ENCODE measurements at places on chromosomes 16 and 17.

DNA sequence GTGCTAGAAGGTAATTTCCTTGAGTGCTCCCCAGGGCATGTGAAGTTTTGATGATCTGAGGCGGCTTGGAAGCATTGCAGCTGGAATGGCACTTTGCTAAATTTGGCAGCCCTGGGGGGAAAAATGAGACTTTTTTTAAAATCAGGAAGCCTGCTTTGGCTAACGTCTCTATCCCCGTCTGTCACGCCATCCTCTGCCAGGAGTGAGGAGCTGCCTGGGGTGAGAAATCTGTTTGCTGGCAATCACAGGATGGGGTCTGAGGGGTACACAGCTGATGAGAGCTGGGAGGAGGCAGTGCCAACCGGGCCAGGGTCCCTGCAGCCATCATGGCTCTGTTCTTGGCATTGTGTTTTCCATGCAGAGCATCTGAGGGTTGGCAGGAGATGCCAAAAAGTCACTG lies 2.0 kb downstream of the ABCC12 start:
- DNase-seq = no peak

- no peak for DNase-seq
These were observed 141.1 kb upstream of the NOL11 start for GRCh38 chr17:67576471-67577115.

GRCh38 chr17:31250229-31250628 lies 46.8 kb downstream of the OMG start:
- no peak for DNase-seq

- DNase-seq = no peak
These were observed 918 bp upstream of the NLRC3 start for GRCh38 chr16:3578121-3578520.

DNA sequence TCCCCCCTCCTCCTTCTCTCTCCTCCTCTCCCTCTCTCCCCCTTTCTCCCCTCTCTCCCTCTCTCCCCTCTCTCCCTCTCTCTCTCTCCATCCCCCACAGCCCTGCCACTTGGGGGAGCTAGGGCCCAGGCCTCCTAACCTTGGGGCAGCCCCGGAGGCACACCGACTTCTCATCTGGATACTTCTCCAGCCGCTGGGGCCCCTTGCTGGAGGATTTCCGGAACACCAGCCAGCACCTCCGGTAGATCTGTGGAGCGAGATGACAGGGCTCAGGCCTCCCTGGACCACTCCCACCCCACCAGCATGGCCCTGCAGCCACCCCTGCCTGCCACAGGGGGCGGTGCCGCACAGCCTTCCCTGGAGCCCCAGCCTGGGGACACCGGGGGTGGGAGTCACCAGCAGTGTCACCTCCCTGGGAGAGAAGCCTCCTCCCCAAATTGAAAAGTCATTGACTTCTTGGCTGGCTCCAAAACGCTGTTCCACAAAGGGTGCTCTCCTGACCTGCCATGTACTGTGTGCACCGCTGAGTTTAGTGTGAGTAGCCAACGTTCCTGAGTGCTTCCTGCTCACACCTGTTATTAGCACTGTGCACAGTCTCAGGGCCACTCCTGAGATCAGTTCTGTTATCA lies 10.5 kb downstream of the DOK4 start:
- peak; percentile 47 for DNase-seq

- DNase-seq = no peak
These were observed 7.6 kb downstream of the TBX2 start for GRCh38 chr17:61406971-61407911.

GRCh38 chr17:70767102-70767701 lies 597.9 kb downstream of the KCNJ2 start:
- DNase-seq = peak; percentile 24

DNA sequence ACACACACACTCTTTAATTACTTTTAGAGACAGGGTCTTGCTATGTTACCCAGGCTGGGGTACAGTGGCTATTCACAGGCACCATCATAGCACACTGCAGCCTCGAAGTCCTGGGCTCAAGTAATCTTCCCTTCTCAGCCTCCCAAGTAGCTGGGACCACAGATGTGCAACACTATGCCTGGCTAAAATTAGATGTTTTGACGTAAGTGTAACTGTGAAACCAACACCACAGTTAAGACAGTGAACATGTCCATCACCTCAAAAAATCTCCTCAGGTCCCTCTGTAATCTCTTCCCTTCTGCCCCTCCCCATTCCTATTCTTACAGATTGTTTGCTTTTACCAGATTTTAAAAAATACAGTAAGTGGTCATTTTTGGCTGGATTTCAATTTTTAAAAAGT lies 66.7 kb downstream of the RPGRIP1L start:
- no peak for DNase-seq

DNA sequence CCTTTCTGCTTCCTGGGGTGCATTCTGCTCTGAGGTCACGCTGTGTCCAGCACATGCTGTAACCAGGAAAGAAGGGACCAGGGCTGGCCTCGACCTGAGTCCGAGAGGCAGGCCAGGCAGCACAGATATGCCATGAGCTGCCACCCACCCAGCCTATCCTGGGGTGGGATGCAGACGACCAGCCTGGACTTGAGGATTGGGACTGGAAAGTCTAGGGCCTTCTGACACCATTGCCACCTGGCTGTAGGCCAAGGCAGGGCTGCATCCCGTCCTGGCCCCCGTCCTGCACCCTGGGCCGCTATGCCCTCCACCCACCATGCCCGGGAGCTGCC lies 14.3 kb downstream of the ENGASE start:
- no peak for DNase-seq

- no peak for DNase-seq
These were observed 3.9 kb downstream of the GLIS2 start for GRCh38 chr16:4319454-4320421.

- no peak for DNase-seq
These were observed 187.7 kb downstream of the CCDC182 start for GRCh38 chr17:57557416-57557815.

DNA sequence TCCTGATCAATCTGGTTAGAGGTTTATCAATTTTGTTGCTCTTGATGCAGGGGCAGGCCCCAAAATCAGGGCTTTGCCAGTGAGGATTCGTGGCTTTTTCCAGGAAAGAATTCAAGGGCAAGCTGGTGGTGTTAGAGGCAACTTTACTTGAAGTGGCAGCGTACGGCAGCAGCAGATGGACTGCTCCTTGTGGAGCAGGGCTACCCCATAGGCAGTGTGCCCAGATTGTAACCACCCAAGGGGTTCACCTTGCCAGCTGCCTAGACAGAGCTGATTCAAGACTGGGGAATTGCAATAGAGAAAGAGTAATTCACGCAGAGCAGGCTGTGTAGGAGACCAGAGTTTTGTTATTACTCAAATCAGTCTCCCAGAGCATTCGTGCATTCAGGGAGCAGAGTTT lies 16.7 kb downstream of the DRC7 start:
- no peak for DNase-seq

DNA sequence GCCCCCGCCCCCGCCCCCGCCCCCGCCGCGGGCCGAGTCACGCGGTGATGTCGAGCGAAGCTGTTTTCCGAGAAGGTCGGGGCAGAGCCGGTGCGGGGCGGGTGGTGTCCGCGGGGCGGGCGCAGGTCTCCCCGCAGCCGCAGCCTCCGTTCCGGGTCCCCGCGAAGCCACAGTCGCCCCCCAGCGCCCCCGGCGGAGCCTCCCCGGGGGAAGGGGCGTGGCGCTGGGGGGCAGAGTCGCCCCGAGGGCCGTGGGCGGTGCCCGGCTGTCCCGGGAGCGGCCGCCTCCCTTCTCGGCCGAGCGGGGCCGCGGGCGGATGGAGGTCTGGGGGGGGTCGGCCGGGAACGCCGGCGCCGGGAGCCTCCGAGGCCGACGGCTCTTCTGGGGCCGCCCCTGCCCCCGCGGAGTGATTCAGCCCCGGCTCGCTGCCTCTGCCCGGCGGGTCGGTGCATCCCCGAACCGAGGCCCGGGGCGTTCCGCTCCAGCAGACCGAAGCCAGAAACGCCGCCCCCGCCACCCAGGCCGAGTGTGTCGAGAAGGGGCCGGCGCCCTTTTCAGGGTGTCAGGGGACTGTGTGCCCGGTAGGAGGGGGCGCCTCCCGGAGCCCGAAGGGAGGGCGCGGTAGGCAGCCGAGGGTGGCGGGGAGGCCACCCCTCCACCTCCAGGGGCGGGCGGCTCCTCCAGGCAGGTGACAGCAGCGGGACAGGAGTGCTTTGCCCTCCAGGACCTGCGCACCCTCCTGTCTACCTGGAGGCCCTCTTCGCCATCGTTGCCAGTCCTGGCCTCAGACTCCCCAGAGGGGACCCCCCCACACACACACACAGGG lies 1.7 kb downstream of the METRNL start:
- peak; percentile 24 for DNase-seq

GRCh38 chr16:85086347-85087291 lies 25.7 kb downstream of the CIBAR2 start:
- DNase-seq = peak; percentile 88

DNA sequence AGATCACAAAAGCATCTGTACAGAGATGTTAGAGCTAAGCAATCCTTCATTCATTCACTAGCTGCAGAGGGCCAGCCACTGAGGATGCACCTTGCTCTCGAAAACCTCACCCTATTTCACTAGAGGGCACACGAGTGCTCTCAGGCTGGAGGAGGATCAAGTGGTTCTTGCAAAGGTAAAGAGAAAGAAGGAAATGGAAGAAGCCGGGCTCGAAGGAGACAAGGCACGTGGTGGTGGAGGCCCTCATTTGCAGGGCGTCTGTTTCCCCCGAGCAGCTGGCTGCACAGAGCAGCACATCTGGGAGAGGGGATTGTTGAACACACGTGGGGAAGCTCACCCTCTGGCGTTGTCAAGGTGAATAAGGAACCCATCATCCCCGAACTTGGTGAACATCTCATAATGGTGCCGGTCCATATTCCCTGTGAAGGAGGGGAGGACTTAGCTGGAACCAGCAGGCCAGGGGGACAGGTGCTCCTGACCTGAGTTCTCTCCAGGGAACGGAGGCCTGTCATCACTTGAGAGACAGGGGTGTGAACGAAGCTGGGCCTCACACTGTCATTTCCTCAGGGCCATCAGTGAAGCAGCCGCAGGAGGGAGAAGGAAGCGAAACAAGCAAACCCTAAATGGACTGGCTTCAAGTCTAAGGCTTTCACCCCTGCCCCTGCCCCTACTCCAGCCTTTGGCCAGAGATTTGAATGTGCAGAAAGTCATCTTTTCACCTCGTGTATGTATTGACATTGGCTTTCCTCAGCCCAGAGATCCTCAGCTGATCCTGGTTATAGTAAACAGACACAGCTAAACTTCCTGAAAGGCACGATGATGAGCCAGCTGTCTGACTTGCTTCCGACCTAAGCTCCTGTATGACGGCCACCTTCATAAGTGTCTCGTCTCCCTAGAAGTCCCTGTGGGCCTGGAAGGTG lies 27.6 kb downstream of the PRKAR1A start:
- DNase-seq = peak; percentile 19

GRCh38 chr17:29363716-29364115 lies 26.4 kb upstream of the TAOK1 start:
- peak; percentile 32 for DNase-seq

DNA sequence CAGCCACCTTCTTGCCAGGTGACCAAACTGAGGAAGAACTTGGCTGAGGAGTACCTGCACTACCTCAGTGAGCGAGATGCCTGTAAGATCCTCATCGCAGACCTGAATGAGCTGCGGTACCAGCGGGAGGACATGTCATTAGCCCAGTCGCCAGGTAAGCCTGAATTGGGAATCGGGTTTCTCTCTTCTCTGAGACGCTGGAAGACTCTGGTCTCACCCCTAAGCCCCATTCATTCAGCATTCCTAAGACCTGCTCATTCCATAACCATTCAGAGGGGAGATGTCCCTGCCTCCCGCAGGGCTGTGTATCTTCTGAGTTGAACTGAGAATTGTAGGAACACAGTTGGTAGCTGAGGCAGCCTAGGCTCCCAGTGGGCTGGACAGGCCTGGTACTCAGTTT lies 17.0 kb upstream of the THAP11 start:
- DNase-seq = no peak

DNA sequence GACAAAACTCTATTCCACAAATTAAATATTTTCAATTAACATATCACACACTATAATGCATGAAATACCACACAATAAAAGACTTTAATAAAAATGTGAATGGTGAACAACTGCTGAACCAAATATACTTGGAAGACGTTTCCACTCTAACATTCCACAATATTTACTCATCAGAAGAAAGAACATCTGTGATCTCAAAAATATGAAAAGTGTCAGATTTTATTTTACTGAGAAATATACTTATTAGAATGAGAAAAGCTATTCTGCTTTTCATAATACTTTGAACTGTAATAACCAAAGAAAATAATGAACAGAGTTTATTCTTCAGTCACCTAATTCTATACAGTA lies 181.8 kb upstream of the AXIN2 start:
- DNase-seq = no peak

DNA sequence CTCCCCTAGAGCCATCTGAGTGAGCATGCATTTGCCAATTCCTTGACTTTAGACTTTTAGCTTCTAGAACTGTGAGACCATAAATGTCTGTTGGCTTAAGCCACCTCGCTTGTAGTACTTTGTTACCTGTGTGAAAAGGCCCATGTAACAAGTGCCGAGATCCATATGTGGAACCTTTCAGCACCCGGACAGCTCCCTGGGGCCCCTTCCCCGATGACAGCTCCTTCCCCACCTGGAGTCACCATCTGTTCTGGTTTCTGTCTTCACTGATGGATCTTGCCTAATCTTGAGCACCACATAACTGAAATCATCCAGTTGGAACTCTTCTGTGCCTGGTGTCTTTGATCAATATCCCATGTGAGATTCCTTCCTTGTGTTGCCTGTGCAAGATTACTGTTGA lies 78.9 kb upstream of the EEF2KMT start:
- DNase-seq = no peak

DNA sequence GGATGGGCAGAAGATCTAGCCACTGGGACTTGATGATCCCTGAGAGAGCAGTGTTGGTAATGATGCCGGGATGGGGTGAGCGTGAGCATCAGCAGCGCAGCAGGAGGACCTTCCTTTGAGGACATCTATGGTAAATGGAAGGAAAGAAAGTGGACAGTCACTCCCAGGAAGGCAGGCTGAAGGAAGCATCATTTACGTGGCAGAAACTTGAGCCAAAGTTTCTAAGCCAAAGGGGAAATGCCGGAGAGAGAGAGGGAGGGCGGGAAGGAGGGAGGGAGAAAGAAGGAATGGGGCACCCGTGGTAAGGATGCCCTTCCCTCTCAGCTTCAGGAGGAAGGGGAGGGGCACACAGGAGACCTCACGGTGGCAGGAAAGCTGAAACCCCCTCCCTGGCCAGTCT lies 86.3 kb upstream of the CACNG5 start:
- no peak for DNase-seq

Measured in inflammatory macrophage treated with lipopolysaccharide for 1 hour (primary cell).